ENCODE measurements at places on chromosomes 1 and 21. TPM values are rescaled to one million over a fixed set of nuclear protein-coding genes. Genes with fewer than 3 reads are reported as not detected.

DNA sequence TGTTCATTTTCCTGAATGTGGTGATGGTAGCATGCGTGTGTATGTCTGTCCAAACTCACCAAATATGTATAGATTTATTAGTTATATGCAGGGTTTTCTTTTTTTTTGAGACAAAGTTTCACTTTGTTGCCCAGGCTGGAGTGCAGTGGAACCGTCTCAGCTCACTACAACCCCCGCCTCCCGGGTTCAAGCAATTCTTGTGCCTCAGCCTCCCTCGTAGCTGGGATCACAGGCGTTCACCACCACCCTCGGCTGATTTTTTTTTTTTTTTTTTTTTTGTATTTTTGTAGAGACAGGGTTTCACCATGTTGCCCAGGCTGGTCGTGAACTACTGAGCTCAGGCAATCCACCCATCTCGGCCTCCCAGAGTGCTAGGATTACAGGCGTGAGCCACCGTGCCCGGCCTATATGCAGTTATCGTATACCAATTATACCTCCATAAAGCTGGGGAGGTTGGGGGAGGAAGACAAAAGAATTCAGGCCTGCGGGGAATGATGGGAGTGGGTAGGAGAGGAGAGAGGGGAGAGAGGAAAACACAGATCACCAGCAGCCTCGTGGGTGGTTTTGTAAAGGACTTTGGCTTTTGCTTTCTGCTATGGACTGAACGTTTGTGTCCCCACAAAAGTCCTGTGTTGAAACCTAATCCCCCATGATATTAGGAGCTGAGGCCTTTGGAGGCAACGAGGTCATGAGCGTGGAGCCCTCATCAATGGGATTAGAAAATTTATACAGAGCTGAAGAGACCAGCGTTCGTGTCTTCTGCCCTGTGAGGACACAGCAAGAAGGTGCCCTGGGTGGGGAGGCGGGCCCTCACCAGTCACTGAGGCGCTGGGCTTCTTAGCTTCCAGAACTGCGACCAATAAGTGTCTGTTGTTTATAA, 4.4 kb upstream of the HNRNPU start:
- no peak for DNase-seq

Gene RIPK4
- not detected for total RNA-seq

Gene MR1
- 34.6 TPM for total RNA-seq

DNA sequence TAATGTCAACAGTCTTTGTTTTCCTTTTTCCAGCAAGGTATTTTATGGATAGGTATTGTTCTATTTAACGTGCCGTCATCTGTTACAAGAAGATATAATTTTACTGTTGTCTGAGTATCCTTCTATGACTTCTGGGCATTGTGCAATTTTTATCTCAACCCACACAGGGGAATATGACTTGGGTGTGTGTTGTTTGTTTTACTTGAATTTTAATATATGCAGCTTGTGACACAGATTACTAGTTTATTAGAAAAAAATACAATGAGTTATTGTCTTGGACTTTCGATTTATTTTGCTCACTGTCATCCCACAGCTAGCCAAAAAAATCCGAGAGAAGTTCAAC, 111.9 kb downstream of the CACHD1 start:
- DNase-seq: no peak

DNA sequence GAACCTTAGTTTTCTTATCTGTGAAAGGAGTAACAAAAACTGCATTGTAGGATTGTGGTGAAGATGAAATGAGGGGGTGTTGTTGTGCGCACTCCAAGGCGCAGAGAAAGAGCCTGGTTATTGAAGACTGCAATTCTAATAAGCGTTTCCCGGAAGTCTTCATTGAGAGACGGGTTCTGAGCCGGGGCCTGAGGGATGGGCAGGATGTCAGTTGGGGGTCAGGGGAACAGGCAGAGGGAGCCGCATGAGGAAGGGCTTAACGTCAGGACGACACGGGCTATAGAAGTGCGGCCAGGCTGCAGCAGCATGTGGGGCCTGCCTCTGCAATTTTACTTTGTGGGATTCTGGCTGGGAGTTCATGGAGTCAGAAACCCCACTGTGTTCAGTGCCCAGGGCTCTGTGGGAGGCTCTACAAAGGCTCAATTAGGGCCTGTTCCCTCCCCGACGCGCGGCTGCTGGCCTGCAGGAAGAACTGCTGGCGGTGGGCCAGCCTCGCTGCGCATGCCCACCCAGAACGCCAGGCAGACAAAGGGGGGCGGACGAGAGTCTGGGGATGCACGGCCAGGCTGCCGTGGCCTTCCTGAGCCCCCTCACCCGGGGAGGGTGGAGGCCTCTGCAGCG, 20.7 kb downstream of the TRIM62 start:
- no peak for DNase-seq

Gene SYCP1
- total RNA-seq: not detected
